Uterine smooth muscle cell (primary cell): ENCODE measurements at places on chromosomes 4 and X. TPM values are rescaled to one million over a fixed set of nuclear protein-coding genes. Genes with fewer than 3 reads are reported as not detected.

Gene ITIH6
- total RNA-seq = not detected in 2 replicates

Gene BTC
- total RNA-seq = 0.11 and 0.25 TPM in 2 replicates

Gene NRK
- total RNA-seq = 0.37 and 1.3 TPM in 2 replicates

Gene NAT8L
- total RNA-seq = under 0.01 and 0.12 TPM in 2 replicates

Gene SOX3
- not detected in 2 replicates for total RNA-seq

Gene PLK4
- 9.7 and 38.1 TPM in 2 replicates for total RNA-seq

Gene PAGE1
- total RNA-seq = not detected in 2 replicates

Gene PABPC4L
- total RNA-seq = 2.1 and 4.2 TPM in 2 replicates

Gene CT45A3
- total RNA-seq = not detected in 2 replicates

Gene SPARCL1
- 0.22 and 2.1 TPM in 2 replicates for total RNA-seq

Gene SUPT20HL1
- total RNA-seq = 0.11 and 0.12 TPM in 2 replicates

Gene TLR3
- total RNA-seq = 1.5 and 1.8 TPM in 2 replicates

Gene PRDM8
- 7.4 and 10.1 TPM in 2 replicates for total RNA-seq

Gene UCP1
- not detected in 2 replicates for total RNA-seq

Gene TMEM35A
- 3.8 and 5.9 TPM in 2 replicates for total RNA-seq

Gene SLC10A3
- total RNA-seq = 15.9 and 17.5 TPM in 2 replicates

Gene PAGE5
- not detected in 2 replicates for total RNA-seq

Gene NLGN4X
- total RNA-seq = under 0.01 TPM in 1 of 2 replicates, not detected in the other

Gene NDP
- total RNA-seq = 0.87 and 2.8 TPM in 2 replicates

Gene CLDN34
- total RNA-seq = not detected in 2 replicates

Gene CCNB3
- 0.12 and 4.2 TPM in 2 replicates for total RNA-seq

Gene P2RY4
- total RNA-seq = under 0.01 TPM in 1 of 2 replicates, not detected in the other

Gene CRMP1
- total RNA-seq = 0.62 and 0.77 TPM in 2 replicates

Gene PHEX
- 0.55 and 1.00 TPM in 2 replicates for total RNA-seq

Gene RGS12
- 19.4 and 20.6 TPM in 2 replicates for total RNA-seq

Gene CHRDL1
- 0.25 and 1.2 TPM in 2 replicates for total RNA-seq

Gene UGT2B17
- total RNA-seq = not detected in 2 replicates

Gene NAP1L3
- total RNA-seq = 7.1 and 7.4 TPM in 2 replicates

Gene FRMPD4
- 0.33 and 0.62 TPM in 2 replicates for total RNA-seq

Gene SPANXC
- not detected in 2 replicates for total RNA-seq

Gene SSX2B
- not detected in 2 replicates for total RNA-seq

Gene CXorf65
- not detected in 2 replicates for total RNA-seq

Gene FGFBP2
- not detected in 2 replicates for total RNA-seq

Gene CT47B1
- total RNA-seq = not detected in 2 replicates
